ENCODE measurements at places on chromosomes 7 and 10. TPM values are rescaled to one million over a fixed set of nuclear protein-coding genes. Genes with fewer than 3 reads are reported as not detected.

Gene FAM25C
- not detected for total RNA-seq

Gene SPDYE17
- not detected for total RNA-seq

Gene EBLN1
- total RNA-seq: not detected

Gene C7orf33
- not detected for total RNA-seq

Gene WNT8B
- total RNA-seq: not detected

Gene GNG11
- 12.1 TPM for total RNA-seq

DNA sequence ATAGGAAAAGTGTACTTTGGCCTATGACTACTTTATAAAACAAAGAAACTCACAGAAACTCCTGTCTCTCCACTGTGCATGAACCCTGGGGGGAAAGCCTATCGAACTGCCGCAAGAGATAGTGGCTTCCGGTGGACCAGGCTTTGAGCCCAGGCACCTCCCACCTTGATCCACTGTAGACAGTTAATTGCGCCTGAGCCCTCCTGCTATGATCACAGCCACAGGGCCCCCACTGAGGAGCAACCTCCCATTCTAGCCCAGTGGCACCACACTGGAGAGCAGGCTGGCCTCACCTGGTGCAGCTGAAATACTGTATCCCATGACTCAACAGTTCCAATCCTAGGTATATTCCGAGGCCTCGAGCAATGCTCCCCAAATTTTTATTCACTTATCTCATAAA lies 98.8 kb downstream of the COBL start:
- no peak for DNase-seq

DNA sequence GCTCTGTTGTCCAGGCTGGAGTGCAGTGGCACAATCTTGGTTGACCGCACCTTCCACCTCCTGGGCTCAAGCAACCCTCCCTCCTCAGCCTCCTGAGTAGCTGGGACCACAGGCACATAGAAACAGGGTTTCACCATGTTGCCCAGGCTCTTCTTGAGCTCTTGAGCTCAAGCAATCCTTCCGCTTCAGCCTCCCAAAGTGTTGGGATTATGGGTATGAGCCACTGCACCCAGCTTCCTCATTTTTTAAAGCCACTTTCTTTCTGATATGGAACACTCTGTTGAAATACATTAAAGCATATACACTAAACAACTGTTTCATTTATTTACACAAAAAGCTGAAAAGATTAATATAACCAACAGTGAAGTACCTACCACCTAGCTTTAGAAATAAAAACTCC lies 117.2 kb downstream of the CLEC2L start:
- no peak for DNase-seq

- no peak for DNase-seq
Measured at GRCh38 chr10:10489076-10489475, 528.6 kb upstream of the CELF2 start.

All from right cardiac atrium (tissue), 5 donors.